ENCODE measurements at places on chromosomes 2 and 18.

GRCh38 chr2:191907091-191907490 lies 60.2 kb upstream of the CAVIN2 start:
- DNase-seq, result no peak

- DNase-seq, result no peak
These were observed 554.8 kb downstream of the DCC start for GRCh38 chr18:52894801-52895200.

GRCh38 chr2:179059026-179059700 lies 9.2 kb upstream of the CCDC141 start:
- no peak for DNase-seq

GRCh38 chr2:6370753-6371551 lies 494.8 kb downstream of the CMPK2 start:
- no peak for DNase-seq

- no peak for DNase-seq
These were observed 44.7 kb upstream of the PTMA start for GRCh38 chr2:231663458-231664212.

DNA sequence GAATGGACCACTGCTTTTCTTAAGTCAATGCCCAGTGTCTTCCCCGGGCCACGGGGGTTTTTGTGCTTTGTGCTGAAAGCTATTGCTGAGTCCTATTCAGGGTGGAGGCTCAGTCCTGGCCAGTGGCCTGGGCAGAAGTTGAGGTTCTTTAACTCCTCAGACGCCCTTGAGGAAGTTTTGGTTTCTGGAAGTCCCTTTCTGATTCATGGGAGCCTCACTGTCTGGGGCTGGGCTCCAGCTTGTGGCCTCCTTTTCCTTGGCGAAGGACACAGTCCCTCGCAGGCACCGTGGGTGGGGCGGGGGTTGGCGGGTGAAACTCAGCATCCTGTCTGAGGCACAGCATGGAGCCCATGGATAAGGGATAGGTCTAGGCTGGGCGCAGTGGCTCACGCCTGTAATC lies 465.2 kb upstream of the HS6ST1 start:
- DNase-seq, result no peak
